SHP77 treated with DMSO at 0.1 percent for 48 hours (cell line): ENCODE measurements at places on chromosomes 3 and 15.

DNA sequence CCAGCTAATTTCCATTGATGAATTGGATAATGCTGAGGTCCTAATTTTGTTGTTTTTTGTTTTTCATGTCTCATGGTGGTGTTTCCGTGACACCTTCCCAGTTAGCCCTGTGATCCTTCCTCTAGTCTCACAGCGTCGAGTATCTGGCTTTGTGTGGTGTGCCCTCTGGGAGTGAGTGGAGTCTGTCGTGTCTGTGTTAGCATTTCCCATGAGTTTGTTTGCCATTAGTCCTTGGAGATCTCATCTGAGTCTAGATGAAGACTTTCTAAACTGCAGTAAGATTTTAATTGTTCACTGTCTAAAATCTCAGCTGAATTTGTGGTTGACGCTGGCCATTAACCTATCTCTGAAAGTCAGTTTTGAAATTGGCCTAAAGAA is 224.2 kb downstream of the ITPR1 start:
- DNase-seq: no peak

DNA sequence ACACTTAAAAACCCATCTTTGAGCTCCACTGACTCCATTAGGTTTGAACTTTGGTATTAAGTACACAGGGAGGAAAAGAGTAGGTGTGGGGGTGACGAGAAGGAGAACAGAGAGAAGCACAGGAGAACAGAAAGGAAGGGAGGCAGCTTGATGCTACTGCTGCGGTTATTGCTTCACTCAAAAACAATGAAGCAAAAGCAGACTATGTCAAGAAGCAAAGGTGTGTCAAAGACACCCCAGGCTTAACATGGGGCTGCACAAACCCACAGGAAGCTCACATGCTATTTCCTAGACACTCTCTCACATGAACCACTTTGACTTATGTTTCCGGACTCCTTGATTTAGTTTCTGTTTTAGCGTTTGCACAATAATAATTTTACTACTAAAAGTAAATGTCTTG is 961.0 kb upstream of the CFAP20DC start:
- no peak for DNase-seq

- DNase-seq: no peak
These were observed 14.5 kb upstream of the CFAP100 start for GRCh38 chr3:126380011-126380768.

DNA sequence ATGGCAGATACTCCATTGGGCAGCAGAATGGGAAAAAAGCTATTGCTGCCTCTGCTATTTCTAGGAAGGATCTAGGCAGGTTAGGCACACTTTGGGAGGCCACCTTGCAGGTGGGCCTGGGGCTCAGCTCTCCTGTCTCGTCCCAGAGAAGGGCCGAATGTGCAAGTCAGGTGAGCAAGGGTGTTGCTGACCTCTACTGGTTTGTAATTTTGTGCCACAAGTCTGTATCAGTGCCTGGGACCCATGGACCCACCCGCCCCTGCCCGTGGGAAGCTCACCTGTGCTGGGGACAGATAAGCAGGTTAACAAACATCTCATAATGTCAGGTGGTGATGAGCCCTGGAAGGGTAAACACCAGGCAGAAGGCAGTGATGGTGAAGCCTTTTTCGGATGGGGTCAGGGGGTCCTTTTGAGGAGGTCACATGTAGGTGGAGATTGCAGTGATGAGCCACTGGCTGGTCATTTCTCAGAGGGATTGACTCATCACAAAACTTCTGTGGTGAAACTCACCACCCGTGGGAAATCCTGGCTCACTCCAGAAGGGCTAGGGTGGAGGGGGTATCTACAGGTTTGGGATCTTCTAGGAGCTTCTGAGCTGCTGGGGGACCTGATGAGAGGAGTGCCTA is 161.3 kb downstream of the KLF13 start:
- DNase-seq: no peak

GRCh38 chr3:77601823-77602415 is 562.0 kb downstream of the ROBO2 start:
- DNase-seq: no peak

- DNase-seq: no peak
These were observed 143.9 kb downstream of the ZNF609 start for GRCh38 chr15:64604319-64604718.

DNA sequence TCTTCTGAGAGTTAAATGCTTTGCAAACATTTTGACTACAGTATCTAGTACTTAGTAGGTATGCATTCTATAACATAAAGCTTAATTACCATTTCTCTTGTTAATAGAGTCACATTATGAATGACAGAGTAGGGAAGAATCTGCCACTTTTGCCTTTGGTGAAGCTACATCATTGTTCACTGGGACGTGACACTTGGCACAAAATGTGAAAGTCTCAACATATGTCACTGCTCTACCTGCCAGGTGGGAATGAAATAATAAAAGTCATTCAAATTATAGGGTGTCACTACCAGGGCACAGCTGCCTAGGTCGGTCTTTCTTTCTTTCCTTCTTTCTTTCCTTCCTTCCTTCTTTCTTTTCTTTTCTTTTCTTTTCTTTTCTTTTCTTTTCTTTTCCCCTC is 17.6 kb downstream of the GPR87 start:
- no peak for DNase-seq
